Renal cortex interstitium (tissue), 15 donors: ENCODE measurements at places on chromosomes 7 and 10. TPM values are rescaled to one million over a fixed set of nuclear protein-coding genes. Genes with fewer than 3 reads are reported as not detected.

The TMEM130 gene
- 5.0 TPM for polyA plus RNA-seq

The NKX2-3 gene
- polyA plus RNA-seq = 0.08 TPM

DNA sequence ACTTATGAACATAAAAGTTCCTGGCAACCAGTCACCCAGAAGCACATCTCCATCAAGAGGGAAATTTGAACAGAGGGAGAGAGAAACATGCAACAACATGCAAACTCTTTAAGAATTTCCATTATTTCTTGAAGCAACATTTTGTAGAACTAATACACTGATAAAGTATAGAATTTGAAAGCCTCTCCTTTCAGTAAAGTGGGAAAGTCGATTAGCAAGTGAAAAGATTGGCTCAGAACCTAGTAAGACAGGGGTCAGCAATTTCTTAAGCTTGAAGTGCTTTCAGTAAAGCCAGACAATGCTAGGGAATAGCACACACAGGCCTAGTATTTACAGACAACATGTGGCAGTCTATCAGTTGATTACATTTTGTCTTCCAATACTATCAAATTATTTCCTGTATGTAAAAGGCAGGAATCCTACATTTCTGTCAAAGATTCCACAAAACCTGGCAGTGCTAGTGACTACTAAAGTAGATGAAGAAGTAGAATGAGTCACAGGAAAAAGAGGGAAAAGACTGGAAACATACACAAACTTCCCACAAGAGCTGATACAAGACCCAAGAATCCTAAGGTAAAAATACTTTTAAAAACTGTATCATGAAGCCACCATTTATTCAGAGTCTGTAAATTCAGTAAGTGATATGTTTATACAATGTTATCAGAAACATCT, 25.2 kb downstream of the DNAJC1 start:
- no peak for DNase-seq

DNA sequence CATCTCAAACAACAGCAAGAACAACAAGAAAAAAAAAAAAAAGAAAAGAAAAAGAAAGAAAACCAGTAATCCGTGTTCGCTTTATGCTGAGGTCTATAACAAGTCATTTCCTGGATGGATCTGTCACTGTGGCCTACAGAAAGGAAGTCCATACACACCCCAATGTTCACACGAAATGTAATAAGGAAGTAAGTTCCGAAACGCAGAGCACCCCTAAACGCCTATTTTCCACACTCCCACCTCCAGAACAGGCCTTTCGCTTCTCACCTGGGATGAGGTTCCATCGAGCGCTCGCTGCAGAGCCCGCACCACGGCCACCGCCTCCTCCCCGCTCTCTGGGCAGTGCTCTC, 735 bp downstream of the ZNF394 start:
- no peak for DNase-seq

DNA sequence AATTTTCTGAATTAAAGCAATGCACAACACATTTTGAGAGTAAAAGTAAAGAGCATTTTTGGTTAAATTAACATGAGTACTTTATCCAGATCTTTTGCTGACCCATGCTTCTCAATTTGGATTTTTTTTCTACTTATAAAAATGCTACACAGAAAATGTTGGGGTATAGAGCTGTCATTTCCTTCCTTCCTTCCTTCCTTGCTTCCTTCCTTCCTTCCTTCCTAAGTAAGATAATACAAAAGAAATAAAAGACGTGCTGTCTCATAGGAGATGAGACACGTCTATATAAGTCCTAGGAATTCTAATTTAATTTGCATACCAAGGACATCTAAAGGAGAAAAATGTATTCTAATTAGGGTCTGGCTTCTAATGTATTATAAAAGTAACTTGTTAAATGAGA, 31.0 kb upstream of the CAV2 start:
- DNase-seq = no peak

DNA sequence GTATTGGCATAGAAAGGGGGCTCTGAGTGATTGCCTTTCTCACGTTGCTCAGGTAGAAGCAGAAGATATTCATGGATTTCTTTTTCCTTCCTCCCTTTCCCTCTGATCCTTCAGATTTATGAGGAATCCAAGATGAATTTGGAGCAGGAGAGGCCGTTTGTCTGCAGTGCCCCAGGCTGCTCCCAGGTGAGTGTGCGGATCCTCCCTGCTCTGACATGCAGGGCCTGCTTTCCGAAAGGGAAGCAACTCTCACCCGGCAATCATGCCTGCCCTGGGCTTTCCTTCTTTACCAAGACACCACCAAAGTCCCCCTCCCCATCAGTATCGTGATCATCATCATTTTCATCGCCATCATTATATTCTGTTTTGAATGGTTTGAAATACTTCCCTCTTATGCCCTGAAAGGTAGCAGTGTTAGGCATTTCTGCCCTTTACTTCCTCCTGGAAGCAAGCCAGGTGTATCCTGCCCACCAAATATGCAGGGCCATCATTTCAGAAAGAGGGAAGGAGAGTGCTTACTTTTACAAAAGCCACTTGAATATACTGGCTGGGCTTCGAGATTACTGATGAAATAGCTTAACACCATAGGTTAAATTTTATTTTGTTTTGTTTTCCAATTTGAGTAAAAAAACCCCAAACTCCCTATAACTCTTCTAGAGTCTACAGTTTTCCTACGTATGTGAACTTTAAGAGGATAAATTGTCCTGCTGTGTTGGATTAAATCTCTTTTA, 75.9 kb downstream of the CREB5 start:
- DNase-seq = no peak

The FAM3C gene
- polyA plus RNA-seq = 120 TPM

The CDC14C gene
- 0.04 TPM for polyA plus RNA-seq

The INPP5F gene
- polyA plus RNA-seq = 58.9 TPM

GRCh38 chr10:32104622-32105509, 48.6 kb upstream of the KIF5B start:
- no peak for DNase-seq

DNA sequence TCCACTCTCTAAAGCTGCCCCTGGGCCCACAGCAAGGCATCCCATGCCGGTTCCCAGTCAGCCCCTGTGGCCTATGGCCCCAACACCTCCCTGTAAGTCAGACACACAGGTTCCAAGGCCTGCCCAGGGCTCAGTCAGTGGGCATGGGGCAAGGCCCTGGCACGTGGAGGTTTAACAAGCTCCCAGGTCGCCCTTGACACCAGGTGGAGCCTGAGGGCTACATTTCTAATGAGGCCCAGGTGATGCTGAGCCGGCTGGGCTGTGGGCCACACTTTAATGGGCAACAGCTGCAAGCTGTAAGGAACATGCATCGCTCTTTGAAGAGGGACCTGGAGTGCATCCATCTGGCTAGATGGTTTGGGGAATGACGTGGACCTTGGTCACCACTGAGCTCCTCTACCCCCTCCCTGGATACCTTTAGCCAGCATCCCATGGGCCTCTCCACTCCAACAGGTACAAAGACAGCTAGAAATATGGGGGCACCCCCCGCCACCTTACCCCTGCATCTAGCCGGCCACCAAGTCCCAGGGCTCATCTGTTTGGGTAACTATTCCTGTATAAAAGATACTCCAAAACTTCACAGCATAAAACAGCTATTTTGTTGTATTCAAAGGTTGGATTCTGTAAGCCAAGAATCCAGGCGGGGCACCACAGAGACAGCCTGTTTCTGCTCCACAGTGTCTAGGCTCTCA, 122.5 kb downstream of the OAT start:
- no peak for DNase-seq

DNA sequence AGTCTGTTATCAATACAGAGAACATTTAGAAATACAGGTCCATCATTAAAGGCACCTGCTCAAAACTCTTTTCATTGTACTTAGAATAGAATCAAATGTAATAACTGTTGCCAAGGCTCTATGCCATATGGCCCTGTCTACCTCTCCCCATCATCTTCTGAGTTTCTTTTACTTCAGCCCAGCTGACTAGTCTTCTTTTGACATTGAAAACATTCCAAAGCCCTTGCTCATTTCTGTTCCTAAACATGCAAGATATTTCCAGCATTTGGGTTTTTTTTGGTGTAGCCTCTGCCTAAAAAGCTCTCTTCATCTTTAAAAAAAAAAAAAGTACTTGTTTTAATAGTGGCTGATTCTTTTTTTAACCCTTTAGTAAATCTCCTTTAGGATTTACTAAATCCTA, 165.5 kb upstream of the SMIM30 start:
- no peak for DNase-seq

- no peak for DNase-seq
These were observed 363.3 kb downstream of the TNS3 start for GRCh38 chr7:47218378-47219176.

DNA sequence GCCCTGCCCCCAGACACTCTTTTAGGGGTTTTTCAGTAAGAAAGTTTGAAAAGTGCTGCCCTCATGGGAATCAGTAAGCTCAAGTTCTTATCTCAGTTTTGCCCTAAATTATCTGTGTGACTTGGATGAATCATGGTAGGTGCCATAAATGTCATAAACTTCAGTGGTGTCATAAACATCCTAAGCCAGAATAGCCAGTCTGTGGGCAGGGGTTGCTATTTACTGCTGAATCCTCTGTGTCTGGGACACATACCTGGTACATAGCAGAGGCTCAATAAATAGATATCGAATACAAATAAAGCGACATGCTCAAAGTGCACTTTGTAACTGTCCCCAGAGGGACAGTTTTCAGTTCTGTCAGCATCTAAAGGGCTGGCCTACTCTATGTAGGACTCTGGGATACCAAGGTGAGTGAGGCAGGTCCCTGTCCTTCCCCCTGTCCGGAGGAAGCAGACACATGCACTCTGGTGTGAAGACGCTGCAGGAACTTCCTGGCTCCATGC, 502.1 kb downstream of the RPS24 start:
- DNase-seq = no peak

The CAMK2B gene
- 3.4 TPM for polyA plus RNA-seq
